Muscle of leg (tissue), 16 donors: ENCODE measurements at places on chromosomes 7 and 10. TPM values are rescaled to one million over a fixed set of nuclear protein-coding genes. Genes with fewer than 3 reads are reported as not detected.

GSDME gene
- total RNA-seq = 6.9 TPM

ENO4 gene
- total RNA-seq = 0.44 TPM

AGAP6 gene
- total RNA-seq = 7.5 TPM

UNCX gene
- not detected for total RNA-seq

CTAGE8 gene
- total RNA-seq = 1.1 TPM

MPP7 gene
- total RNA-seq = 4.8 TPM

AHR gene
- 41.4 TPM for total RNA-seq

ZNF485 gene
- total RNA-seq = 5.1 TPM

MYL7 gene
- total RNA-seq = 13.0 TPM

NUTM2A gene
- total RNA-seq = 0.44 TPM

CALML3 gene
- not detected for total RNA-seq

CLDN4 gene
- 0.27 TPM for total RNA-seq

TMEM130 gene
- 2.3 TPM for total RNA-seq

PODXL gene
- 35.5 TPM for total RNA-seq

SCRN1 gene
- total RNA-seq = 27.6 TPM

CALCR gene
- 9.4 TPM for total RNA-seq

PI4K2A gene
- total RNA-seq = 6.7 TPM

IFIT2 gene
- total RNA-seq = 6.4 TPM

ASB15 gene
- 4.6 TPM for total RNA-seq

PTPN20 gene
- total RNA-seq = 0.53 TPM

TBC1D12 gene
- total RNA-seq = 11.4 TPM

ARMC3 gene
- not detected for total RNA-seq

CYP2C19 gene
- not detected for total RNA-seq

LBX1 gene
- 3.3 TPM for total RNA-seq

SUGCT gene
- total RNA-seq = 6.1 TPM

CELF2 gene
- 37.2 TPM for total RNA-seq

C10orf67 gene
- 0.04 TPM for total RNA-seq

ERVW-1 gene
- total RNA-seq = 0.40 TPM

PDK4 gene
- 13.6 TPM for total RNA-seq

FMC1 gene
- total RNA-seq = 21.1 TPM

VSIR gene
- total RNA-seq = 23.5 TPM

ZNF680 gene
- 14.1 TPM for total RNA-seq

TRIM50 gene
- total RNA-seq = 0.44 TPM
